ENCODE measurements at places on chromosomes 4 and X.

DNA sequence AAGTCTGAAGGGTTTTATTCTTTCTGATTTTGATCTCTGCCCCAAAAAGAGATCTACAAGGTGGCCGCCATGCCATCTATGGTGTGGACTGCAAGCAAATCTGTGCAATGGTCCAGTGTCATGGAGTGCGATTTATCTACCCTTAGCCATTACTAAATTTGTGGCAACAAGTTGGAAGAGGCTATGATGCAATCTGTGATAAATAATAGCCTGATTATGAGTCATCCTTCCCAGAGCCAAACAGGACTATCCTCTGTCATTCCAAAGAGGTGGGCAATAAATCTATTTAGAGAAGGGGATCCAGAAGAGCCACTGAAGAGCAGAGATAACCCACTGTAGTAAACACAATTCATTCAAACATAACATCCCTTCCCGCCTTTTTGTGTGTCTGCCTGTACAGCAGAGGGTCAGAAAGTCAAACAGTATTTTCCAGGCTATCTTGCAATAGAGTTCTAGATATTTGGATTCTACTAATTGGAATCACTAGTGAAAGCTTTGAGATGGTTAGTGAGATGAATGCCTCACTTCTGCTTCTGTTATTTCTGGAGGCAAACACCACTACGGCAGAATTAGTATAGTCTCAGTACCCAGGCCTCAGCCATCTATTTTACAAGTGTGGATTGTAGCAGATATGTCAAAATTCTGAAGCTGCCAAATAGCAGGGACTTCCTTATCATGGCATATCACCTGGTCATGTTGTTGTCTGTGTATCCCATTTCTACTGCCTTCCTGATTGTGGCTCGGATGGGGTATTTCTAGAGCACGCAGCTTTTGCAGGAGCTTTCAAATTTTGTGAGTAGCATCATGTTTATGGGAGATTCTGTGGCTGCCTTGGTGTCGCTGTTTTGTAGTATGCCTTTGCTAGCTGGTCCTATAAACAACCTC lies 192.0 kb downstream of the SMIM20 start:
- DNase-seq = no peak

- DNase-seq = no peak
Measured at GRCh38 chrX:154742613-154743012, 8.3 kb downstream of the GAB3 start.

- no peak for DNase-seq
Measured at GRCh38 chr4:47538825-47539154, 53.7 kb downstream of the ATP10D start.

- DNase-seq = no peak
Measured at GRCh38 chrX:88982933-88983332, 235.9 kb downstream of the CPXCR1 start.

GRCh38 chr4:71300964-71301363 lies 37.9 kb upstream of the SLC4A4 start:
- DNase-seq = no peak

DNA sequence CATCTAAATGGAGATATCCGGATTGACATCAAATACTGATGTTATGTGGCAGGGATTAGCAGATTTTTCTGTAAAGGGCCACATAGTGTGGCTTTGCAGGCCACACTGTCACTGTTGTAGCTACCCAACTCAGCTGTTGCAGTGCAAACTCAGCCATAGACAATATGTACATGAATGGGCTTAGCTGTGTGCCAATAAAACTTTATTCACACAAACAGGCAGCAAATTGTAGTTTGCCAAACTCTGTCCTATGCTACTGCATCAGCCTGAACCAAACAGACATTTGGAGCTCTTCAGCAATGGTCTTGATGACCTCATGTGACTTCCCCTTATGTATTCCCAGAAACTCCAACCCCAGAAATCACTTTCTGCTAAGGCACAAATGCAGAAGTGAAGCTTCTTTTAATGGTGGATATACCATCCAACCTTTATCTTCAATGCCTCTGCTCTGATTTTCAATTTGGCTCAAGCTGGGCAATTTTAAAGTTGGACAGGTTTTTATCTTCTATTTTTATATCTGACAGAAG lies 18.4 kb upstream of the TRPC5OS start:
- DNase-seq = no peak

DNA sequence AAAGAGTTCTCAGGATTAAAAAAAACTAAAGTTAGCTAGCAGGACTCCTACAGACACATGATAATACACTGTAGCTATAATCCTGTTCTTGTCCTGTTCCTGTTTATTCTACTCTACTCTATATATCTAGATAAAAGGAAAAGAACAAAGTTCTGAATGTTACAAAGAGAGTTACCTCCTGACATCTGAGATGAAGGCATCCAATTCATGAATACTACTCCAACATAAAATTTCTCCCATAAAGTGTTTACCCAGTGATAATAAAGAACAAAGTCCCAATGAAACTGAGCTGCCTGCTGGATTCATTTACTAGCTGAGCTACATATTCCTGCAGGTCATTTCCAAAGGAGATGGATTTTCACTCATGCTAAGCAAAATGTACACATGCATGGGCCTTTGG lies 27.1 kb downstream of the SEPSECS start:
- DNase-seq = no peak

DNA sequence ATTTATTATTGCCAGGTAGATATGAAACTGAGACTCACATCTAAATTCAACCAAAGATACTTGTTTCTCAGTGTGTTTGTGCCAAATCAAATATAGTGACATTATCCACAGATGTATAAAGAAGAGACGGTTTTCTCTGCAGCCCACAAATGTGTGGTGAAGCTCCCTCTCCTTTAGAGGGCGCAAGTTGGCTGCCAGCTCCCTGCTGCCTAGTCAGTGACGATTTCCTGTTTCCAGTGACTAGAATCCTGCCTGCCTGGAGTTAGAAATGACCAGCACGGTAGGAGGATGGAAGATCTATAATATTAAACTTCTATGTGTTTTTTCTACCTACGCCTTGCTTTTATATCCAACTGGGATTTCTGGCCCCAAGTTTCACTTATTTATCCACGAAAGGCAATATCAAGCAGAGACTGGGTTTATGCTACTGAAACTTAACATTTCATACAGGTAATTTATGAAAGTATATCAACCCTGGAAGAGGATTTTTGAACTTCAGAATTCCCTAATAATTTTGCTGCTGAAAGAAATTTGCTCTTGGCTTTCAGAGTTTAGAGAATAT lies 1793.7 kb upstream of the TENM3 start:
- DNase-seq = peak; percentile 59

DNA sequence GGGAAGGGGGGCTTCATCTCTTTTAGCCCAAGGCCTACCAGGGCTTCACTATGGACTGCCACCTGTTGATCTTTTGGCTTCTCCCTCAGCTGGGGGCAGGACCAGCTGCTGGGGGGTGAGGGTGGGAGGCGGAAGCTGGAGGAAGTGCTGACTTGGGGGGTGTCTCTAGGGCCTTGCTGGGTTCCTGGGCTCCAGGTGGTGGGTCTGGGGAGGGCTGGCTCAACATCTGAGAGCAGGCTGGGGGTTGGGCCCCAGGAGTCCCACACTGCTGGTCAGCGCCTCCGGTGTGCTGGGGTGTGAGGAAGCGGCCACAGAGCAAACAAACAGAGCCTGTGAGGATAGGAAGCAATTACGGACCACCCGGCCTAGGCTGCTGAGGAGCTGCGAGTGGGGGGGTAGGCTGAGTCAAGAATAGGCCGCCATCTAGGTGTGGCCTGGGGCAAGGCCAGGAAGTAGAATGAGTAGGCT lies 85.7 kb downstream of the EFNB1 start:
- no peak for DNase-seq

GRCh38 chr4:78613522-78614321 lies 62.2 kb downstream of the ANXA3 start:
- DNase-seq = no peak

GRCh38 chr4:137307806-137308205 lies 224.5 kb downstream of the PCDH18 start:
- DNase-seq = no peak

DNA sequence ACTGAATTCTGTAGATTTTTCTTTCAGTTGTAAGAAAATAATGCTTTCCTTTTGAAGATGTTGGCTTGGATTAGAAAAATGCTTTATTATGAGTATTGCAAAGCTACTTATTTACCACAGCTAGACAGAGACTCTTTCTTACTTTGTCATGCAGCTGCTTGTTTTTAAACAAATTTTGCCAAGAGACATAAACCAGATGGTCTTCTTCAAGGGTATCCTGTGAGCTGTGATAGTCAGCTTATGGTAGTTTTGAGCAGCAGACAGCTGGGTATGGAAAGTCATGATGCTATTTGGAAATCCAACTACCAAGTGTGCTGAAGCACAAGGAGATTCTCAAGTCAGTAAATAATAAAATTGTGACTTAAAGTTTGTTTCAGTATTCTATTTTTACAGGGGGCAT lies 941.5 kb downstream of the DMD start:
- no peak for DNase-seq

GRCh38 chrX:107119283-107119682 lies 661 bp upstream of the RBM41 start:
- no peak for DNase-seq

- DNase-seq = no peak
Measured at GRCh38 chr4:135411251-135411650, 1209.7 kb upstream of the PABPC4L start.

GRCh38 chr4:94451051-94451694 lies 569 bp upstream of the PDLIM5 start:
- DNase-seq = no peak

- no peak for DNase-seq
Measured at GRCh38 chr4:152579107-152579764, 43.3 kb upstream of the FBXW7 start.

DNA sequence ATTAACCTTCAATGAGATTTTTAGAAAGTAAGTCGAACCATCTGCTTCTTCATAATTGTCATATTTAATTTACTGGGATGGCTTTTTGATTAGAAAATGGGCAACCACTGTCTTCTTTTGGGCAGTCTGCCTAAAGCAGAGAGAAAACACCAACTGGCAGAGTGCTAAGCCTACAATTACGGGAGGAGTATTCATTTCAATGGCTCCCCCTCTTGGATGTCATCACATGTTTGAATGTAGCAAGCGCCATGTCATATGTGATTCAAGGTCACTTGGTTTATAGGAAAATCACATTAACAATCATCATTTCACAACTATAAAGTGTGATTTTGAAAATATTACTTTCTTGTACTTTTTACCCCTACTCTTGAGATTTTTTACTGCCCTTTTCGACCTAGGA lies 261.9 kb downstream of the FRMPD4 start:
- no peak for DNase-seq

GRCh38 chr4:184252136-184253071 lies 34.7 kb upstream of the ENPP6 start:
- peak; percentile 32 for DNase-seq

Data from NCI-H524 (cell line).